ENCODE measurements at places on chromosomes 7 and 10.

DNA sequence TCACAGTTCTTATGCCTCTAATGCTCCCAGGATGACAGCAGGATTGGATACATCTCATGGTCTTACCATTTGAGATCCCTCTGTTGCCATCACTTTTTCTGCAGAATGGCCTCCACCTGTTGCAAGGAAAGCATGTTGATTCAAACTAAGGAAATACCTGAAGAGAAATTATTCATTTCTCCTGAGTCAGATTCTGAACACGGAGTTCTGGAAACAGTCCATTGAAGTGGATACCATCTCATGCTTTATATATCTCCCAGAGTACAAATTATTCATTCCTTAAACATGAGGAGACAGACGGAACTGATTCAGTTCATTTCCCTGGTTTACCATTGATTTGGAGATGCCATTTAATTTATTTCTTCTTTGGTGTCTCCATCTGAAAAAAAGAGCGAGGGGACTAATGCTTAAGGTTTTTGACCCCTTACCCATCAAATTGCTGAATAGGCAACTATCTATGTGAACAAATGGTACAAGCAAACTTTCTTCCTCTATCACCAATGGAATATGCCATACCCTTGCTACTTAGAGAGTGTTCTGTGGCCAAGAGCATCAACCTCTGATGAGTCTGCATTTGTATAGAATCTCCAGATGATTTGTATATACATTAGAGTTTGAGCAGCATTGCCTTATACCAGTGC, 305.0 kb upstream of the LRGUK start:
- DNase-seq, result no peak

- no peak for DNase-seq
Measured at GRCh38 chr7:127047521-127047920, 205.2 kb downstream of the GRM8 start.

GRCh38 chr10:22619101-22619500, 95.3 kb downstream of the PIP4K2A start:
- no peak for DNase-seq

GRCh38 chr10:71212318-71213126, at the start of gene UNC5B:
UNC5B (plus strand) TSS chr10:71212570; CDS start chr10:71212986, 416 bp downstream.
- DNase-seq, result peak; percentile 95

DNA sequence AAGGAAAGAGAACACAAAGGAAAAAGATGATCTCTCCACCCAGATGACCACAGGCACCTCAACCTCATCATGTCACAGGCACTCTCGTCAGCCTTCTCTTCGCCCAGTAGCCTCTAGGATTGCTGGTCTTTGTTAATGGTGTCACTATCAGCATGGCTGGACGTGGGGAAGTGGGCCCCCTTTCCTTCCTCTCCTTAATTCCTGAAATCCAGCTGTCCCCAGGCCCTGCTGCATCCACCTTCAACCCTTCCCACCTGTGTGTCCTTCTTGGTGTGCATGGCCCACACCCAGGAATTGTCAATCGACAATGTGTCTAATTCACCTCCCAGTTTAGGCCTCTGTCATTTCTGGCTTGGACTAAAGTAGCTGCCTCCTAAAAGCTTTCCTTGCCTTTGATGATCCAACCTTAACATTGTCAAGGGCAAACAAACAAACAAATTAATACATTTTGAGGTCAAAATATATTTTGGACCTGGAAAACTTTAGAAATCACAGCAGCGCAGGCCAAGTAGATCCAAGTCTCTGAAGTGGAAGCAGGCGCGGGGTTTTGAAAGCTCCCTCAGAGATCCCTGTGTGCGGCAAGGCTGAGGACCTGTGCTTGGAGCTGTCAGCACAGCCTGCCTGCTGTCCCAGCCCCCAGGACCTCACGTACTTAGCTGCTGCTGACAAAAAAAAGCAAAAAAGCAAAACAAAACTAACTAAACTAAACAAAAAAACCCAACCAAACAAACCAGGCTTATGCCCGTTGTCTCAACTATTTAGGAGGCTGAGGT, 193.3 kb upstream of the LYZL2 start:
- DNase-seq, result no peak

GRCh38 chr7:112056409-112056808, 149.8 kb downstream of the DOCK4 start:
- DNase-seq, result no peak

- DNase-seq, result no peak
Measured at GRCh38 chr10:92142949-92143348, 147.9 kb downstream of the CPEB3 start.

- DNase-seq, result no peak
Measured at GRCh38 chr7:17846935-17847334, 93.4 kb downstream of the SNX13 start.

- DNase-seq, result no peak
Measured at GRCh38 chr7:129503725-129504124, 1.4 kb downstream of the SMKR1 start.

GRCh38 chr7:41103331-41103730, 599.6 kb downstream of the INHBA start:
- DNase-seq, result no peak

- DNase-seq, result no peak
Measured at GRCh38 chr7:40658729-40659128, 523.9 kb downstream of the SUGCT start.

DNA sequence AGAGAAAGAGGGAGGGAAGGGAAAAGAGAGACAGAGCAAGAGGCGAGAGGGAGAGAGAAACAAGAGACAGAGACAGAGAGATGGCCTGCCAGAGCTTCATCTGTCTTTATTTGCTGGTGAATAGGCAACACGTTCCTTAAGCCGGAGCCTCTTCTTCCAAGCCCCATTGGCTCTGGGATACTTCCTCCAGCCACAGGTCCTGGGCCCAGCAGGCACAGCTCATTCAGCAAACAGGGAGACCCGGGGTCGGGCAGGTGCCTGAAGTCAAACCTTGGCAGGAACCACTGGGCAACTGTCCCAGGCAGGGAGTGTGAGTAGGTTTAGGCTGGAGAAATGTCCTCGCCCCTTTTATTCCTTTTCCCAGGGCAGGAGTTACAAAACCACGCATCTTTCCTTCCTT, 68.2 kb downstream of the MYL10 start:
- no peak for DNase-seq

DNA sequence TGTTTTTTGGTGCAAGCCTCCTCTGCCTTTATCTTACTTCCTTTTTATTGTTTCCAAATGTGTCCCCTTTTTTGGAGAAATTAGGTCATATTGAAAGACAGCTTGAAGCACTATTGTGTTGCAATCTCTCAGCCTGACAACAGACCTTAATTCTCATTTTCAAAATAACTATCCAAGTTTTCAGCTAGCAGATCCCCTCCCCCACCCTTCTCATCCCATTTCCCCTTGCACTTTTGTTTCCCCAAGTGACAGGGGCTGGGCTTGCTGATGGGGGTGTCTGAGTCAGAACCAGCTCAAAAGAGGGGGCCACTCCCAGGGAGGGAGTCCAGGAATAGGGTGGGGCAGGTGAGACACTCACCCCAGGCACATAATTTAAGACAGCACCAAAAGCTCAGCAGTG, 75.3 kb downstream of the MKI67 start:
- no peak for DNase-seq

- DNase-seq, result no peak
Measured at GRCh38 chr10:3115685-3116084, 48.3 kb downstream of the PFKP start.

DNA sequence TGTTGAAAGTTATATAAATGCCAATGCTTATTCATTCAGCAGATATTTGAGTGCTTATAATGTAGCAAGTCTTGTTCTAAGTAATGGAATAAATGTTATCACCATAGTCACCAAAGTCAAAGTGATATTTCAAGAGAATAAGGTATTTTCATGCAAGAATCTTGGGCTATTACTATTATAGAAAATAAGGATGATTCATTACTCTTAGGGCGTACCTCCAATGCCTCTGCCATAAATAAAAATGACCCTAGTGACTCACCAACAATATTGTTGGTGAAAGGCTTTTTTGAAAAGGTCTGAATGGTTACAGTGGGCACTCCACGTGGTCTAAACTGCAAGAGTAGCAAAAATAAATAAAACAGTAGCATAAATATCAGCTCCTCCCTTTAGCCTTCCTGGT, 68.4 kb downstream of the RALA start:
- DNase-seq, result no peak

GRCh38 chr7:42768045-42768444, 143.8 kb downstream of the C7orf25 start:
- no peak for DNase-seq

DNA sequence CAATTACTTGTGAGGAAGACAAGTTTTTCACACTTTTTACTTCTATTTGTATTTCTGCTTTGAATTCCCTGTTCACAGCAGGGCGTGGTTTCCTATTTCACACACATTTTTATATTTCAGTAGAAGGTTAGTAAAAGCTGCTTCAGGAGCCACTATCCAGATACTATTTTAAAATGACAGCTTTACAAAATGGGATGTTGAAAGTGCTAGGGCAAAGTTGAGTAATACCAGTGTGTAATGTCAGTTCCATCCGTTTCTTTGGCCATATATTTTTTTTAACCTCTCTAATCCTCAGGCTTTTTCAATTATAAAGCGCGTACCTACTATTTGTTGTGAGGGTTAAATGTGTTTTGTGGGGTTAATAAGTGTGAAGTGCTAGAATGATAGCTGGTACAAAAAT, 276.6 kb downstream of the GPR158 start:
- DNase-seq, result no peak

DNA sequence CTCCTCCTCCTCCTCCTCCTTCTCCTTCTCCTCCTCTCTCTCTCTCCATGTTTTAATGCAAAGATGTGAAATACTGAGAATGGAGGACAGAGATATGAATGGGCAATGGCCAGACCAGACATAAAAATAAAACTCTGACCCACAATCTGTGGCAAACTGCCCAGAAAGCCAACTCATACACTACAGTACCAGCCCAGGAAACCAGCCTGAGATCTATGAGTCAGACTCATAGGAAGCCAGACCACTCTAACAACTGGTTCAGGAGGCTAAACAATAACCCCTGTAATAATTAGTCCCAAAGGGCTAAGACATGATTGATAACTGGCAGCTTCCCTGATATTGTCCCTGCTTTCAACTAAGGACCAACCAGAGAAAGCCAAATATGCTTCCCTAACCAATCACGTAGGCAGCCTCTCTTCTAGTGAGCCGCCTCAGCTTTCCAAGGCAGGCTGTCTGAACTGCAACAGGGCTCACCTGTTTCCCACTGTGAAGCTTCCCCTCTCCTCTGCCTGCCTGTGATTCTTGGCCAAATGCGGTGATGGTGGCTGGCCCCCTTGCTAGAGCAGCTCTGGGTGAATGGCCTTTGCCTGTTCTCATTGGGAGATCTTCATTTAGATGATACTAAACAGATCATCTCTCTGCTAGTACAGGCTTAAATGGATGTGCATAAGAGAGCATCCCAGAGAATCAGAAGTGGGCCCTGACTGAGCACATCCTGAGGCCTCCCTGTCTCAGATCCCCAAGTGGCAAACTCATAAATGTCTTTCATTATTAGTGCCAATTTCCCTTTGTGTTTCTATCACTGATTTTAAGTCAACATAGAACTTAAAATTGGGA, 817.6 kb downstream of the TNS3 start:
- no peak for DNase-seq

- DNase-seq, result no peak
Measured at GRCh38 chr10:30789806-30790205, 160.3 kb upstream of the LYZL2 start.

GRCh38 chr7:101754424-101755159, 62.8 kb upstream of the CUX1 start:
- peak; percentile 20 for DNase-seq

DNA sequence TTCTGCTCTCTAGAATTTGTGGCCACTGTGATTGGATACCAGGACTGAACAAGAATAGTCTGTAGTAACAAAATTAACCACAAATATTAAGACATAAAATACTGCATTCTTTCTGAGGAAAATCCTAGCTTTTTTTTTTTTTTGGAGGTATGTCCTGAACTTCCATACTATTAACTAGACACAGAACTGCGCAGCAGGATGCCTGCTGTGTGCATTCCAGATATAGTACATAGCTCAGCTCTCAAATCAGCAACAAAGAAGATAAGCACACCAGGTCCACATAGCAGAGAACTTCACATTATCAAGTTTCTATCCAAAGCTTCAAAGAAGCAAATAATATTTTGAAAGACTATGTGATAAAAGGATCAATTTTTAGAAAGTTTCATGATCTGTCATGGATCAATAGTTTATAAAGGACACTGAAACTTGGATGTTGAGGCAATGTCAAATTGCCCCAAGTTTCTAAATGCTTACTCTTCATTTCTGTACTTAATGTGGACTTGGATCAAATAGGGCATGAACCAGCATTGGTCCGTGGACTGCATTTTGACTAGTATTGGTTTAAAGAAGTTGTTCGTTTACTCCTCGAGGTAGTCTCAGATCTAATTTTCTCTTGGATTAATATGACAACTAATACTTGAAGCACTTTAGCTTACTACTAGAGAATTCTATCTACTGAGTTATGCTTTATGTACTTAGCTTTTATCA, 15.4 kb downstream of the NAMPT start:
- no peak for DNase-seq

GRCh38 chr10:46319389-46319788, 32.6 kb downstream of the ANTXRL start:
- no peak for DNase-seq

GRCh38 chr10:35421553-35422178, 85.4 kb downstream of the CCNY start:
- DNase-seq, result no peak

GRCh38 chr10:113026679-113027078, 76.6 kb downstream of the TCF7L2 start:
- DNase-seq, result no peak

DNA sequence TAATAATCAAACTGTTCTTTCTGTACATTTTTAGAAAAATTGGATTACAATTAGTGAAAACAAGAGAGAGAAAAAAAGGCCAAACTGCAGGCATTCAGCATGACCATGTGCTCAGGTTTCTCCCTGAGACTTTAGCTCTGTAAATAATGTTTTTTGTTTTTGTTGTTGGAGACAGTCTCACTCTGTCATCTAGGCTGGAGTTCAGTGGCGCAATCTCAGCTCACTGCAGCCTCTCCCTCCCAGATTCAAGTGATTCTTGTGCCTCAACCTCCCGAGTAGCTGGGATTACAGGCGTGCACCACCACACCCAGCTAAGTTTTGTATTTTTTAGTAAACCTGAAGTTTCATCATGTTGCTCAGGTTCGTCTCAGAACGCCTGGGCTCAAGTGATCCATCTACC, 23.0 kb downstream of the BZW2 start:
- no peak for DNase-seq

GRCh38 chr7:1537535-1538412, 7.3 kb downstream of the MAFK start:
- DNase-seq, result peak; percentile 41

- no peak for DNase-seq
Measured at GRCh38 chr10:48939790-48940325, at the start of gene LRRC18. LRRC18 (minus strand) TSS chr10:48939840; CDS start chr10:48914155, 25,685 bp downstream.
